Left ventricle myocardium superior (tissue), 1 donor: ENCODE measurements at places on chromosomes 7 and 10. TPM values are rescaled to one million over a fixed set of nuclear protein-coding genes. Genes with fewer than 3 reads are reported as not detected.

The CEP55 gene
- total RNA-seq = 0.40 TPM

The C10orf67 gene
- total RNA-seq = 0.62 TPM

The PCBD1 gene
- 172 TPM for total RNA-seq

The MRLN gene
- total RNA-seq = not detected

The DNAJC12 gene
- 4.3 TPM for total RNA-seq

The RPP38 gene
- total RNA-seq = 8.4 TPM

The LIPF gene
- total RNA-seq = not detected

The WBP1L gene
- 22.4 TPM for total RNA-seq

The MYL7 gene
- 2,865 TPM for total RNA-seq

The TMEM26 gene
- total RNA-seq = 0.67 TPM

The KCND2 gene
- 0.07 TPM for total RNA-seq

The GPC2 gene
- total RNA-seq = 0.35 TPM

The SLC13A1 gene
- total RNA-seq = not detected

The GARIN1A gene
- 0.97 TPM for total RNA-seq
